ENCODE measurements at places on chromosomes 5 and 9. TPM values are rescaled to one million over a fixed set of nuclear protein-coding genes. Genes with fewer than 3 reads are reported as not detected.

DNA sequence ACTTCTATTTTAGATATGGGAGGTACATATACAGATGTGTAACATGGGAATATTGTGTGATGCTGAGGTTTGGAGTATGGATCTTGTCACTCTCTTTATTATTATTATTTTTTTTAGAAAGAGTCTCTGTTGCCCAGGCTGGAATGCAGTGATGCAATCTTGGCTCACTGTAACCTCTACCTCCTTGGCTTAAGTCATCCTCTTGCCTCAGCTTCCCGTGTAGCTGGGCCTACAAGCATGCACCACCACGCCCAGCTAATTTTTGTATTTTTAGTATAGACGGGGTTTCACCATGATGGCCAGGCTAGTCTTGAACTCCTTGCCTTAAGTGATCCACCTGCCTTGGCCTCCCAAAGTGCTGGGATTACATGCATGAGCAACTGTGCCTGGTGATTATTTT is 138.4 kb upstream of the SLC28A3 start:
- no peak for DNase-seq

DNA sequence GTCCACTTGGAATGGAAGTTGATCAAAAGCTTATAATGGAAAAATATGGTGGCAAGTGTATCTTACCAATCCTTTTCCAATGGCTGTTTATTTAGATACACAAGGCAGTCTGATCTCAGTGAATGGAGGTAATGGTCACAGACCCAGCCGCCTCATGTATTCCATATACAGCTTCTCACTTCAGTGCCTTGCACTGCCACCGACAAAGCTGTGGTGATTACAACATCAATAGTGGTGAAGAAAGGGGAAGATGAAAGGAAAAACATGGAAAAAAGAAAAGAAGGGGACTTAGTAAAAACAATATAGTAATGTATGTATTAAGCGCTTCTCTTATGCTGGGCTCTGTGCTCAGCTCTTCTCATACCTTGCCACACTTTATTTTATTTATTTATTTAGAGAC is 297.3 kb upstream of the RASA1 start:
- DNase-seq, result no peak

DNA sequence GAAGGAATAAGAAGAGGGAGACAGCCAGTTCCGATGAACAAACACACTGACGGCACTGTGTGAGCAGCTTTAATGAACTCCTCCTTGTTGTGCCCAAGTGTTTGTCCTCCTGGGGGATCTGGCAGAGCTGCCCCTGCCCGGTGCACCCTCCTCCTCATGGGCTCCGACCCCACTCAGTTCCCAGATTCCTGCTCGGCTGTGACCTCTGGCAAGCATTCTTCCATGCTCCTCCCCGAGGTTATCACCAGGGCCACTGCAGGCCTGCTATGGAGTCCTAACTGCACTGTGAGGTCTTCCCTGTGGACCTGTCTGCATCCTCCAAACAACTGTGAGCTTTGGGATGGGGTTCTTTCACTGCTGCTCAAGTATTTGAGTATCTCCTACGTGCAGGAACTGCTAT is 142.2 kb downstream of the DCP2 start:
- no peak for DNase-seq

- DNase-seq, result no peak
Measured at GRCh38 chr9:14831661-14832060, 78.6 kb downstream of the FREM1 start.

DMRTA1 gene
- total RNA-seq, result not detected

IL31RA gene
- total RNA-seq, result not detected
